ENCODE measurements at places on chromosomes 11 and 22.

DNA sequence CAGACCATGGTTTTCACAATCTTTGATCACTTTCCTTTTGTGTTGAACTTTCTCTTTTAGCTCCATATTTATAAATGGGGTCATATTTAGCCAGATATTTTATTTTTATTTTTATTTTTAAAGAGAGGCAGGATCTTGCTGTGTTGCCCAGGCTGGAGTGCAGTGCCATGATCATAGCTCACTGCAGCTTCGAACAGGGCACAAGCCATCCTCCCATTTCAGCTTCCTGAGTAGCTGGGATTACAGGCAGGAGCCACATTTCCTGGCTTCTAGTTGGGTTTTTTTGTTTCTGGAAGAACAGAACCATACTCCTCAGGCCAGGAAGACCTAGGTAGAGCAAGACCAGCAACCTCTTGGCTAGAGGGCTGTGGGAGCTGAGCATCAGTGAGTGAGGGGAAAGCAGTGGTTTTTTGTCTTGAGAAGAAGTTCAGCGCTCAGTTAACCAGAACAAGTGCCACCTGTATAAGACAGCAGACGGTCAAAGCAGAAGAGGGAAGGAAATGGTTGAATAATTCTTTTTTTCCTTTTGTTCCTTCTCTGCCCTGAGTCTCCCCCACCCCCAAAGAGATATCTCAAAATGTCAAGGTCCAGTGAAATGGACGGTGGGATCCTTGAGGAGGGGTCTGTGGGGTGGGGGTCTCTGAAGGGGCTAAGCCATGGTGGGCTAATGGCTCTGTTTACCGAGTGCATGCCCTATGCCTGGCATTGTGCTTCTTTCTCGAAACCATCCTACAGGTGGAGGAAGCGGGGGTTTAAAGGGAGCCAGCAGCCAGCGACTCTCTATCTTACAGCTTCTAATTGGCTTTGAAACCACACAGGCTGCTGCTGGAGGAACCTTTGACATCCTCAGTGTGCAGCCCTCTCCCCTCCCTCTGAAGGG, 63.0 kb downstream of the PTPRJ start:
- DNase-seq: no peak

DNA sequence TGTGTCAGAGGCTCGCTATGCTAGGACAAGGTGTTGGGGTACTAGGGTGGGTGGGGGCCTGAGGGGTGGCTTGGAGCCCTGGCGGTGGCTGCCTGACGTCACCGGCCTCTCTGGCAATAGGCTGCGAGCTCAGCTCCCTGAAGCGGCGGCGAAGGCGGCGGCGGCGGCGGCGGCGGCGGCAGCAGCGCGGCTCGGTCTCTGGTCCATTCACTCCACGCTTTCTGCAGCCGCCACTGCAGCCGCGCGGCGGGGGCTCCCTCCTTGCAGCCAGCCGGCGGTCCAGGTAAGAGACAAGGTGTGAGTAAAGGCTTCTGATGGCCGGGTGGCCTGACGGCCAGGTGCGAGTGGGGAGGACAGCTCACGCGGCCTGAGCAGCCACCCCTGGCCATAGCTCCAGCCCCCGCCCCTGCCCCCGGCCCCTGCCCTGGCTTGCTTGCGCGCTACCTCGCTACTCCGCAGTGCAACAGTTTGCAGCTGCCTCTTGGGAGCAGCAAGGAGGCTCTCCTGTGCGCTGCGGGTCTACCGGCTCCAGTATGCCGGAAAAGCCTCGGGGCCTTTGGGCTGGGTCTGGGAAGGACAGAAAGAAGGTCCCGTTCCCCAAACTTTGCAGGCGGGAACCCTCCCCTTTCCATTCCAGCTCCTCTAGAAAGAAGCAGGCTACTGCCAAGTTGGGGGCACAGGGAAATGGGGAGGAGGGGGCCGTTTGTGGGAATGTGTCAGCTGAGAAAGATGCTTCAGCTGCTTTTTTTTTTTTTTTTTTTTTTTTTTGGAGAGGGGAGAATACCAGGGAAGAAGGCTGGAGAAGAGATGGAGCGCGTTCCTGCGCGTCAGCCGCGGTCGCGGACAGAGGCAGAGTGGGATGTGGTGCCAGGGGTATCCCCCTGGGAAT, at the start of gene C11orf87:
Gene C11orf87, plus strand, starts transcription at position 210 of the 889 bp plus-strand sequence. CDS start 1,444 bp downstream, outside the sequence.
- no peak for DNase-seq

- no peak for DNase-seq
Measured at GRCh38 chr11:118870396-118871343, 13.0 kb upstream of the CXCR5 start.

GRCh38 chr11:127805771-127806170, 781.6 kb downstream of the ETS1 start:
- DNase-seq: no peak

GRCh38 chr11:115321605-115322289, 182.5 kb downstream of the CADM1 start:
- no peak for DNase-seq

DNA sequence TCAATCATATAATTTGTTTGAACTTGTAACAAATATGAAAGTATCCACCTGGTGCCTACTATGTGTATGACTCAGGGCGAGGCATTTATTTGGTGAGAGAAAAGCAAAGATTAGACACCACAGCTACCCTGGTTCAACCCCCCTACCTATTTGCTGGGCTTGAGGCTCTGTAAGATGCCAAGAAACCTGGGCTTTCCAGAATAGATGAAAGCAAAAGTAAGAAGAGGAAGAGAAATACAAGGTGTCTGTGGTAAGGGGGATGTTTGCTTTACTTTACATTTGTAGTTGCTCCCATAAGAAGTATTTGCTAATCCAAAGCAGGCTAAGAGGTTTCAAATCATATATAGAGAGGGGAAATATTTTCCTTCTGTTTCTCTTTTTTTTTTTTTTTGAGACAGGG, 61.7 kb downstream of the DDI1 start:
- DNase-seq: no peak

DNA sequence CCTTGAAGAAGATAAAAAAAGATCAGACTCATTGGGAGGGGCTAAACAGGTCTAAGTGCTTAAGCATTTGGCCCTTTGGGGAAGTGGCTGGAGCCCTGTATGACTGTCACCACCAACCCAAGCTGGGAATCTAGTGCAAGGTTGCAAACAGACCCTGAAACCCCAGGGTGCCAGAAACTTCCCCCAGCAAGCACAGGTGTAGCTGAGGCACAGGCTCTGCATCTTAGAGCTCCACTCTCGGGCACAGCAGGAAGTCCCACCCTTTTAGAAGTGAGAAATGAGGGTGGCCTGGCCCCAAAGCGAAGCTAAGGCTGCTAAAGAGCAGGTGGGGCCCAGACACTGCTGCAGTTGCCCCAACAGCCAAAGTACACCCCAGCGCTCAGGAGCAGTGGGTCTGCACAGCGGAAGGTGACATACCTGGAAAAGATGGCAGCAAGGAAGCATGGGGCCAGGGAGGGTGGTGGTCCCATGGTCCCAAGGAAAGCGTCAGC, 5.8 kb upstream of the KDM2A start:
- no peak for DNase-seq

DNA sequence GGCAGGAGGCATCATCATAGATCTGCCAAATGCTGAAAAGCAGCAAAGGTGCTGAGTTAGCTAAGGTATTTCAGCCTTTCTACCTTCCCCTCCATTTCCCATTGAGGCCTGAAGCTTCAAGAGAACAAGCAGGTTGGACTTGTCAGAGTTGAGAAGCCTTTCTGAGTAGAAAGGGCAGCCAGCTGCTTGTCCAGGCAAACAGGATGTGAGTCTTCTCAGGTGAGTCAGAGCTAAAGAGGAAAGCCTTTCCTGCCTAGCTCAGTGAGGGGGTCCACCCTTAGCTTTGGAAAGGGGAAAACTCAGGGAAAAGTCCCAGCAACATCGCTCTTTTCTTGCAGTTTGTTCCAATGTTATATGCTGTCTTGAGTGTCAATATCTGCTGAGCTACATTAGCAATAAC, 13.2 kb upstream of the MPZL2 start:
- DNase-seq: no peak

GRCh38 chr22:23789121-23789520, 2.4 kb downstream of the SMARCB1 start:
- peak; percentile 27 for DNase-seq

GRCh38 chr11:75800136-75800675, 14.8 kb upstream of the UVRAG start:
- DNase-seq: no peak

DNA sequence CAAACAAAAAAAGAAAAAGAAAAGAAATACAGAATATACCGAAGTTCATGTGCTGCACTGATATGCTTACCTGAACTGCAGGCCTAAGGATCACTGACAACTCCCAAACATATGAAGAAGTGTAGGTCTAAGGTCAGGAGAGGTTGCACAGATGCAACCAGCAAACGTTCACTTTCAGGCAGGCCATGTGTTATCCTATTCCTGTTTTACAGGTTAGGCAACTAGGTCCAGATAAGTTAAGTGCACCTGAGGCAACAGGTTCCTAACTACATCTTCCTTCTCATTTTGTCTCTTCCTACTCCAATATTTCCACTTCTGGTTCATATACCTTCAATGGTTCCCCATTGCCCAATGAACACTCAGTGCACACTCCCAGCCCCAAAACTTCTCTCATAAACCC, 15.1 kb downstream of the PI4KA start:
- no peak for DNase-seq

DNA sequence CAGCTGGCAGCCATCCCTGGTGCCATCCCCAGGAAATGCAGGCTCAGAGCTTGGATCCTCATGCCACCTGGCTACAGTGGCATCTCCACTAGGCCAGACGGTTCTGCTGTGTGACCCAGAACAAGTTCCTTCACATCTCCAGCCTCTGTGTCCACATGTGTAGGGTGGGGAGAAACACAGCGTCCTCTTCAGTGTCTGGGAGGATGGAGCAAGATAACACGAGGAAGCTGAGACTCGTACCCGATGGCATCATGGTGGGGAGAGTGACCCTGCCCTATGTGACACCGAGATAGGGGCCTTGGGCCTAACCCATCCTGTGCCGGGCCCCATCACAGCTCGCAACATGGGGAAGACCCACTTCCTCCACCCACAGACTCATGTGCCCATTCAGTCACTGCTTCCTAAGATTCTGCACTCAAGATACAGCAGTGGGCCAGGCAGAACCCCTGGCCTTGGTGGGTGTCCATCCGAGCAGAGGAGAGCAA, 78.5 kb downstream of the MORC2 start:
- no peak for DNase-seq

GRCh38 chr11:72363112-72363511, 71.2 kb downstream of the CLPB start:
- no peak for DNase-seq

DNA sequence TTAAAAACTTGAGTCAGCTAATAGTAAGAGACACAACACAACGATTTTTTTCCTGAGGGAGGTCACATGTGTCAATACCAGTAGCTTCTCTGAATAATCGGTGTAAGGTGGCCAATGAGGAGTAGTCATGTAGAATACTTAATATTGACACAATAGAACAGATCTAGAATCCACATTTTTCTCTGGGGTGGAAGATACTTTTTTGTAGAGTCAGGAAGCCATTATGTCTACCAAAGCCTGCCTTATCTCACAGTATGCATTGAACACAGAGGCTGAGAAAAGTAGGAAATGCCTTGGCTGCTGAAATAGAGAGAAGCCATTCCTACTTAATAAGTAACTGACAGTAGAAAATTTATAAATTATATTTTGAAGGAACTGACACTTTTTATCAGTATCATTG, 725.0 kb downstream of the METTL15 start:
- DNase-seq: no peak

DNA sequence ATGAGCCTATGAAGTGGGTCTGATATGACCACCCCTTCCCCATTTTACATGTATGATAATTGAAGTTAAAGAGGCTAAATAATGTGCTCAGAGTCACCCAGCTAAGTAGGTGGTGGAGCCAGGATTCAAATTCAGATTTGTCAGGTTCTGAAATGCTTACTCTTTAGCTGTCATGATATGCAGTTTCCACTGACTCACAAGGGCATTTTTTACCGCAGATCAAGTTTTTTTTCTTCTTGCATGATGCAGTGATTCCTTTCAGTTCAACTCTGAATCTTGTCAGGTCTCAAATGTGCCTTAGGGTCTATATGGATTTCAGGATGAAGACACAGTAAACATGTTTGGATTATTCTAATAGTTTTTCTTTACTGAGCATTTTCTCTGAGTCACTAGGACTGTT, 12.6 kb upstream of the TRIM44 start:
- no peak for DNase-seq

DNA sequence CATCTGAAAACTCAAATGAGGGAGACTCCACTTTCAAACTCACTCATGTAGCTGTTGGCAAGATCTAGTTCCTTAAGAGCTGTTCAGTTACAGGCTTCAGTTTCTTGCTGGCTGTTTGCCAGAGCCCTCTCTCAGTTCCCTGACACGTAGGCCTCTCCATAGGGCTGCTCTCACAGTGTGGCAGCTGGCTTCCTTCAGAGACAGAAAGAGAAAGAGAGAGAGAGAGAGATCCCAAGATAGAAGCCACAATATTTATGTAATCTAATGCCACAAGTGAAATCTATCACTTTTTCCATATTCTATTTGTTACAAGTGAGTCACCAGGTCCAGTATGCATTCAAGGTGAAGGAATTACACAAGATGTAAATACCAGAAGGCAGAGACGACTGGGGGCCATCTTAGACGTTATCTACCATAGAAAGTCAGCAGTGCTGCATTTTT, 168.8 kb downstream of the RCN1 start:
- DNase-seq: no peak

- no peak for DNase-seq
Measured at GRCh38 chr11:7604331-7604955, 68.9 kb downstream of the CYB5R2 start.
